Stimulated activated CD4-positive, alpha-beta T cell treated with anti-CD3 and anti-CD28 coated beads, TNF-alpha, amount 100 ng/mL, for 48 hours (primary cell): ENCODE measurements at places on chromosomes 5 and 9.

DNA sequence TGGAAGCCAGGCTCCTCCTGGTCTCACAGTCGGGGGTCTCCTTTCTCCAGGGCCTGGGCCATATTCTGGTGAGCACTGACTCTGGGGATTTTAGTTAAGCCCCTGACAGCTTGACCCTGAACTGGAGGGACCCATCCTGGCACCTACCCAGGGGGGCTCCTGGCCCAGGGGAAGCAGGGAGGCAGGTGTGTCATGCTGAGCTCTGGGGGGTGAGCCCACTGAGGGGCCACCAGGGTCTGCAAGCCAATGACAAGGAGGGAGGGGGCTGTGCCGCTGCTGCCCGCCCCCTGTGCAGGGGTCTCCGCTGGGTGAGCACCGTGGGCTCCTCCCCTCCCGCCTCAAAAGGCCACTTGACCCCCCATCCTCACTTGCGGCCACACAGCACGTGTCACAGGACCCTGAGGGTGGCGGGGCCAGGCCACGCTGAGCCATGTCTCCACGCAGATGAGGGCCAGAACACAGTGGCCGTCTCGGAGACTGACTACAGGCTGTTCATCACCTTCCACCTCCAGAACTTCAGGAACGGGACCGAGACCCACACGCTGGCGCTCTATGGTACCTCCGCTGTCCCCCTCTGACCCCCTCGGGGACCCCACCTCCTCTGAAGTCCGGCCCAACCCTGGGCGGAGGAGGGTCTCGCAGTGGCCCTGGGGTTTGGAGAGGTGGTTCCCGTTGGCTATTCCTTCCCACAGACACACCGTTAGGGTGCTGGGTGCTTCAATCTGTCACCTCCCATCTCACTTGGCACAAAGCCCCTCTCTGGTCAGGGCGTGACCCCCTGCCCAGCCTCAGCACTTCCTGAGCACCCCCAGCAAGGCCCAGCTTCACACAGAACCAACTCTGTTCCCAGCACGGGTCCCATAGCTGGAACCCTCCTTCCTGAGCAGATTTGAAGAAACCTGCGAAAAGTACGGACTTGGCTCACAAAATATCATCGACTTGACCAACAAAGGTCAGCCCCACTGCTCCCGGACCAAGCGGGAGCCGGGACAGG is 2.0 kb downstream of the LCN9 start:
- DNase-seq = no peak

GRCh38 chr5:152861231-152861630 is 456.2 kb upstream of the NMUR2 start:
- DNase-seq = no peak

DNA sequence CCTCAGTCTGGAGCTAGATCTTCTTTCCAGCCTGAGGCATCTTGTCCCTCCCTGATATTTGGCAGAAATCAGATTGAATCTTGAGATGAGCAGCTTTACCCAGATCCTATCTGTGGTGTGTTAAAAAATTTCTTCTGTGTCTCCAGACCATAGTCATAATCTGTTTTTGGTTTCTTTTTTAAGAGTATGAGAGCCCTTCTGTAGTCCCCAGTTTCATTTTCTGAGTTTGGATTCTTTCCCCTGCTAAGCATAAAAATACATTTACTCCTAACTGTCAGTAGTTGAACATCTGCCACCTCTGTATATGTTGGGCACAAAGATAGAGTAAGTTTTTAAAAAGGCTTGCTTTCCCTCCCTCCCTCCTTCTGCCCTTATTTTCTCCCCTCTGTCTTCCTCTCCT is 137.7 kb downstream of the CNTLN start:
- DNase-seq = no peak

DNA sequence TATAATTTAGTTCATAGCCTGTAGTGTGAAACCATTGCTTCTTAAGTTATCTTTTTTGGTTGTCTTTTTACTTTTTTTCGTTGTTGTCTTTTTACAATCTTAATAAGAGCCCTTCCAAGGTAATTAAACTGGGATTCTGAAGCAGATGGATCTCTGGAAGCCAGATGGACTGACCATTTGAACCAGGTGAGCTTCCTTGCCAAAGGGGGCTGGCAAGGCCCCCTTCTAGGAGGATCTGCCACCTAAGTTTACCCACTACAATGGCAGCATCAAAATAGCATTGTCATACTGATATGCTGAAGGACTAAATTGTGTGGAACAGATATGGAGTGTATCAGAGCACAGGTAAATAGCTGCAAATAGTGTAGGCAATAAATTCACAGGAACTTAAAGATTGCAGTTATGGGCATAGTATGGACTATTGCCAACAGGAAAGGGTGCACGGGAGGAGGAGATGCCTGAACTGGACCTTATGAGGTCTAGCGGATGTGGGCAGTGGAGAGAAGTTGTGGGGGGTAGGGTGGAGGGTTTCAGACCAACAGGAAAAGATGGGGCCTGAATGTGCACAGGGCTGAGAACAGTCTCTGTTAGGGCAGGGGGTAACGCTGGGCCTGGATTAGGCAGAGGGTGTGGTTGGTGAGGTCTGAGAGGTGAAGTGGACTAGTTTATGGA is 61.5 kb upstream of the CTXN3 start:
- no peak for DNase-seq
